ENCODE measurements at places on chromosomes 6 and 20.

DNA sequence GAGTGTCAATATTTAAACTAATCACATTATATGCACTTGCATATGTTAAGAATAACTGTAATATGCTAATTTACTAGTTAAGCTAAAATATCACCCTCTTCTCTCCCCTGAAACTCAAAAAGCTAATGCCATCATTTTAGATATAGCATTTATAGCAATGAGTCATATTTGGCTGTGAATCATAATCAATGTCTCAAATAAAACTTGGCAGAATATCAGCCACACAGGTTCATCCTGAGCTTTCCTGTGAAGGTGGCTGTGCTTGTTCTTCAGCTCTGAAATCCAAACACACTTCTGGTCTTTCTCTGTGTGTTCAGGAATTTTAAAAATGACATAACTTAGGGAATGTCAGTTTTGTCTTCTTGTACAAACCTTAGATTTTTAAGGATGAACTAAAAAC lies 12.8 kb upstream of the PNRC1 start:
- DNase-seq, result no peak

DNA sequence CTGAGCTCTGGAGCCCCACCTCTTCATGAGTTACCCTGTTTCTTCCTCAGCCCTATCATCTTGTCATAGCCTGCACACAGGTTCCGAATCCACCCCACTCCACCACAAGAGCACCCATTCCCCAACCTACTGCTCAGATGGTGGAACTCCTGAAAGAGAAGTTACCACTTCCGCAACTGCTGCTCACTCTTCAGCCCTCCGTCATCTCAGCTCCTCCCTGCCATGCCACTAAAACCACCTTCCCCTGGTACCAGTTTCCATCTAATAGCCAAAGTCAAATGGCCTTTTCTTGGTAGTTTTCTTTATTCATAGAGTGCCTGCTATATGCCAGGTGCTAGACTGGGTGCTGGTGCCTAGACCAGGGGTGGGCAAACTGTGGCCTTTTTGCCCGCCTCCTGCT lies 3.9 kb downstream of the RAB22A start:
- no peak for DNase-seq

DNA sequence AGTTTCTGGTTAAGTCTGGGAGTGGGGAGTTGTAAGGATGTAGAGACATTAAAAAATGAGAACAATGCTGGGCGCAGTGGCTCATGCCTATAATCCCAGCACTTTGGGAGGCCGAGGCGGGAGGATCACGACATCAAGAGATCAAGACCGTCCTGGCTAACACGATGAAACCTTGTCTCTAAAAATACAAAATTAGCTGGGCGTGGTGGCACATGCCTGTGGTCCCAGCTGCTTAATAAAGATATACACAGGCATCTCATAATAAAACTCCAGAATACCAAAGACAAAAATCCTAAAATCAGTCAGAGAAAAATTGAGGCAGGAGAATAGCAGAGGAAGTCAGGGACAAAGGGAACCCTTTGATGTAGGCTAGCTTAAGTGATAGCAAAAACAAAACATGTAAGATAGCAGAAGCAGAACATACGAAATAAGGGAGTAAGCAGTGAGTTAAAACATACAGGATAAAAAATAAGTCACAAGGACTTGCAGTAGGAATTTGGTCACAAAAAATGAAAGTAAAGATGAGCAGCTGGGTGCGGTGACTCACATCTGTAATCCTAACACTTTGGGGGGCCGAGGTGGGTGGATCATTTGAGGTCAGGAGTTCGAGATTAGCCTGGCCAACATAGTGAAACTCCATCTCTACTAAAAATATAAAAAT lies 23.6 kb downstream of the DDX43 start:
- DNase-seq, result no peak

- peak; percentile 84 for DNase-seq
Measured at GRCh38 chr6:90397929-90398674, 101.5 kb upstream of the BACH2 start.

- DNase-seq, result no peak
Measured at GRCh38 chr6:84086056-84086455, 52.5 kb downstream of the MRAP2 start.
